ENCODE measurements at places on chromosomes 4 and X. TPM values are rescaled to one million over a fixed set of nuclear protein-coding genes. Genes with fewer than 3 reads are reported as not detected.

DNA sequence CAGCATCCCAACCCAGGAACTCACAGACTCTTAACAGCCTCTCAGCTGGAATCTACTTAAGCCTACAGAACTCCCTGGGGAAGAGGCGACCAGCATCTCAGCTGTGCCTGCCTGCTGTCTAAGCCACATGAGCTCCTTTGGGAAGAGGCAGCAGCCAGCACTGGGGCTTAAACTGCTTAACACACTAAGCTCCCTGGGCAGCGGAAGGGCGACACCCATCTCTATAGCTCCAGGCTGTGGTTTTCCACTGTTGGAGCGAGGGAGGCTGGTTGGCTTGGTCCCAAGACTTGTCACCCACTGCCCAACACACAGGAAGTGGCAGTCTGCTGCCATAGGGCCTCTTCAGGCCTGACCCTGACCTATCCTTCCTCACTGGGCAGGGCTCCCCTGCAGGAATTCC, 1544.1 kb upstream of the ADGRL3 start:
- DNase-seq, result no peak

- no peak for DNase-seq
Observed at GRCh38 chr4:185794637-185795036, 17.4 kb downstream of the SORBS2 start.

- DNase-seq, result no peak
Observed at GRCh38 chr4:3293401-3294391, 875 bp downstream of the RGS12 start.

DNA sequence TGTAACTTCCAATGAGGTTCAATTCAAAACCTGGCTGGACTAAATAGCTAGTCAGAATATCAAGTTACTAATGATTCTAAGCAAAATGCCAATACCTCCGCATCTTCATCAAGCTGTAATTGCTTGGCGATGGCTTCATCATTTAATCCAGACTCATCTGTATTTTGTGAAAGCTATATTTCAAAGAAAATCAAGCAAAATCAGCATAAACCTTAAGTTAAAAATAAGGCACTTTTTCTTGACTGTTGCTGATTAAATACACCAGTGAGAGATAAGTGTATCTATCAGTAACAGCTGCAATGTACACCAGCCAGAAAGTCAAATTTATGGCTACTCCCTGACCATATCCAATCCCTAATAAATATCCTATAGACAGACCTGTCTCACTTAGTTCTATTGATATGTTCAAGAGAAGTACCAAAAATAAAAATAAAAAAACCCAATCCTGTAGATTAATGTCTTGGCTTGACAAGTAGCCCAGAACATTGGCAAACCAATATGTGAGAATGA, 39.6 kb downstream of the RFC1 start:
- no peak for DNase-seq

DNA sequence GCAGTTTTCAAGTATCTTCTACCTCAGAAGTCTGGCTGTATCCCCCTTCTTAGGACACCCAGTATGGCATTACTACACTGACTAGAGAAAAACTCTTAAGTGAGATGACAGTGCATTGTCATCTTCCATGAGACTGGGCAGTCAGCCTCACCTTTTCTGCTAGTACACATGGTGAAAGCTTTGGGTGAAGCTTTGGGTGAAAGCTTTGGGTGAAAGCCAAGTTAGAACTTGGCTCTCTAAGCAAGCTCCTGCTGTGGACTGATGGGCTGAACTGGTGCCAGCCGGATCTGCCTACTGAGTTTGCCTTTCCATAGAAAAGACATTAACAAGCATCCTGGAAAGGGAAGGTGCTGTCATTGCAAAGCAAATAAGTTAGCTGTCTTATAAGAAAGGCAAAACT, 8.8 kb downstream of the EPHA5 start:
- DNase-seq, result no peak

GRCh38 chr4:125140966-125141495, 173.7 kb upstream of the FAT4 start:
- DNase-seq, result no peak

DNA sequence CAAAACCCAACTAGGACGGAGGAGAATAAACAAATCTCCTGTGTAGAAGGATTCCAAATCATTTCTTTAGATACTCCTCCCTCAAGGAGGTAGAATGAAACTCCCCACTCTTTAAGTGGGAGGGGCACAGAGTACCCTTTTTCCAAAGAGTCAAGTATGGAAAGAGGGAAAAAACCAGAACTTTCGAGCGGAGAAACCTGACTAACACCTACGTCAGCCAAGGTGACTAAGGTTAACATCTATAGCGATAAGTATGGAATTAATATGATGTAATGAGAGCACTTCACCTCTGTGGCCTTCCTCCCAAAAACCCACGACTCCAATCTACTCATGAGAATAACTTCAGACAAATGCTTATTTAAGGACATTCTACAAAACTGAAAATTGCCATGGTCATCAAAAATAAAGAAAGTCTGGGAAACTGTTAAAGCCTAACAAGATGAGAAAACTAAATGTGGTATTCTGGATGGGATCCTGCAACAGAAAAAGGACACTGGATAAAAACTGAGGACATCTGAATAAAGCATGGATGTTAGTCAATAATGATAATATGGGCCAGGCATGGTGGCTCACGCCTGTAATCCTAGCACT, 157.0 kb upstream of the MAP3K15 start:
- DNase-seq, result no peak

- no peak for DNase-seq
Observed at GRCh38 chr4:29551821-29552220, 1168.3 kb upstream of the PCDH7 start.

GRCh38 chrX:133878710-133879109, 106.7 kb downstream of the GPC3 start:
- DNase-seq, result no peak

GRCh38 chrX:71178908-71179307, 34.3 kb downstream of the NLGN3 start:
- peak; percentile 70 for DNase-seq

DNA sequence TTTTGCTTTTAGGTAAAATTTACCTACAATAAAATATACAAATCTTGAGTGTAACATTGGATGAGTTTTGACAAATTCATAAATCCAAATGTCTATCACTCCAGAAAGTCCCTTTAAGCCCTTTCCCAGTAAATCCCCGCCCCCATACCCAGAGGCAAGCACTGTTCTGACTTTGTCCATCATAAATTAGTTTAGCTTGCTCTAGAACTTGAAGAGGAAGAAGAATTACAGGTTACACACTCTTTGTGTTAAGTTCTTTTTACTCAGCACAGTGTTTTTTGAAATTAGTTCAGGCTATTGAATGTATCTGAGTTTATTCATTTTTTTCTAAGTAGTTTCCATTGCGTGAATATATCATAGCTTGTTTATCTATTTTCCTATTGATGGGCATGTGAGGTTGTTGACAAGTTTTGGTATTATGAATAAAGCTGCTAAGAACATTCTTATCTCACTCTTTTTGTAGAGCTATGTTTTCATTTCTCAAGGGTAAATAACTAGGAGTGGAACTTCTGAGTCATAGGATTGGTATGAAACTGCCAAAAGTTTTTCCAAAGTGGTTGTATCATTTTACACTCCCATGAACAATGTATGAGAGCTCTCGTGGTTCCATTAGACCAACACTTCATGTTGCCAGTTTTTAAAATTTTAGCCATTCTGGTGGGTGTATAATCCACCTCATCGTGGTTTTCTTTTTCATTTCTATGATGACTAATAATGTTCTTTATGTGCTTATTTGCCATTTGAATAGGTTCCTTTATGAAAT, 22.4 kb upstream of the HPSE start:
- DNase-seq, result peak; percentile 86

BEX4 gene
- total RNA-seq, result 2.6 TPM

RBMXL3 gene
- not detected for total RNA-seq

Measured in RPMI7951 (cell line).